ENCODE measurements at places on chromosomes 1 and 21.

- no peak for DNase-seq
Observed at GRCh38 chr1:157115851-157116736, 16.5 kb upstream of the ETV3L start.

DNA sequence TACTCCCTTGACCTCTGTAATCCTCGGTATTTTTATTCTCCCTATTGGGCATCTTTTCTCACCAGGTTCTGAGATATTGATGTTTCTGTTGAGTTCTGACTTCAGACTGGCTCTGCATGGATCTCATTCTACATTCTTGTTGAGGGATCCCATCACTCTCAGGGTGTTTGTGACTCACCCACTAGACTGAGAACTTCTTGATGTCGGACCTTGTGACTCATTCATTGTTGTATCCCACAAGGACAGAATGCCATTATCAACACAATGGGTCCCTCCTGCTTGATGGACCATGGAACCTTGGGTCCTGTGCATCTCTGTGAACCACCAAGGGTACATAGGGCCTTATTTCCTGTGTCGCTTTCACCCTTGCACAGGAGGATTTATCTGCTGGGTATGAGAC, 174.1 kb downstream of the PBX1 start:
- no peak for DNase-seq

- DNase-seq = no peak
Observed at GRCh38 chr1:66412704-66413103, 121.2 kb upstream of the SGIP1 start.

GRCh38 chr1:150021191-150021694, 10.7 kb upstream of the OTUD7B start:
- DNase-seq = no peak

DNA sequence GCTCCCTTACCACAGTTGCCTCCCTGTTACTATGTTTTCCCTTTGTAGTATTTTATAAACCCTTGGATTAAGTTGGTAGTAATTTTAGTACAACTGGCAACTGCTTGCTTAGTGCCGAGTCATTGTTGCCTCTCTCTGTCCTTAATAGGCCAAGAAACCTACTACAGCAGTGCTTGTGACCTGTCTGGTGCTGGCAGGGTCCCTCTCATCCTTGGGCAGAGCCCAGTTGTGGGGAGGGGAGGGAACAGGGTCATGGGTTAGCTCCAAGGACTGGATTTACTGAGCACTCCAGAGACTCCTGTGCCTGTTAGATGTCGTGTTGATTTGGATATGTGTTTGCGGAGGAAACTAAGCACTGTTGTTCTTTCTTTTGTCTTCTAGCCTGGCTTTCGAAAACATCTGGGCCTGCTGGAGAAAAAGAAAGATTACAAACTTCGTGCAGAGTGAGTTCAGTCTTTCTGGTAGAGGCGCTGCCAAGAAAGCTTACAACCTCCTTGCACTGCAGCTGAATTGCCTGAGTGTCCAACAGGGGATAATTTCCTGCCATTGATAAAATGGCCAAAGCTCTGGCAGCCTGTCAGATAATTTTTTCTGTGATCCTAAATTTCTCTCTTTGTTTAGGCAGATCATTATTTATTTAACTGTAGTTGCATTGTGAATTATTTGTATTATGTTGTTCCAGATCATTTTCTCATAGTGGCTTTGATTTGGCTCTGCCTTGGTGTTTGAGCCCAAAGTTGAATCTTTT, 3.6 kb downstream of the UTP11 start:
- no peak for DNase-seq

GRCh38 chr1:175829845-175830244, 86.5 kb upstream of the TNR start:
- no peak for DNase-seq

DNA sequence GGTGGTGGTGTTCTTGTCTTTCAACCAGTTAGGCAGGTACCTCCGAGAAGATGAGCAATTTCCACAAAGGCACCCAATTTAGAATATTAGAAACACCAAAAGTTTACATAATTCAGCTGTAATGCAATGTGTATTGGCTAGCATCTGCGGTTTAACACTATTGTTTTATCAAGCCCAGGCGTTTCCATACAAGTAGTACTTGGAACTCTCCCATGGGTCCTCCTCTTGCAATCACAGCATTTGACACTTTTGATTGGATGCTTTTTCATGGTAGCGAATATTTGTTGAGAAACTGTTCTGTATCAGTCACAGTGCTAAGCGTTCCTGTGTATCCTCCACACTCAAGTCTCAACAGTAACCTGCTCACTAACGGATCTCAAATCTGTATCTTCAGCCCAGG, 20.1 kb upstream of the MAP1LC3C start:
- DNase-seq = no peak
